GM04503 (cell line): ENCODE measurements at places on chromosomes 1 and 21.

DNA sequence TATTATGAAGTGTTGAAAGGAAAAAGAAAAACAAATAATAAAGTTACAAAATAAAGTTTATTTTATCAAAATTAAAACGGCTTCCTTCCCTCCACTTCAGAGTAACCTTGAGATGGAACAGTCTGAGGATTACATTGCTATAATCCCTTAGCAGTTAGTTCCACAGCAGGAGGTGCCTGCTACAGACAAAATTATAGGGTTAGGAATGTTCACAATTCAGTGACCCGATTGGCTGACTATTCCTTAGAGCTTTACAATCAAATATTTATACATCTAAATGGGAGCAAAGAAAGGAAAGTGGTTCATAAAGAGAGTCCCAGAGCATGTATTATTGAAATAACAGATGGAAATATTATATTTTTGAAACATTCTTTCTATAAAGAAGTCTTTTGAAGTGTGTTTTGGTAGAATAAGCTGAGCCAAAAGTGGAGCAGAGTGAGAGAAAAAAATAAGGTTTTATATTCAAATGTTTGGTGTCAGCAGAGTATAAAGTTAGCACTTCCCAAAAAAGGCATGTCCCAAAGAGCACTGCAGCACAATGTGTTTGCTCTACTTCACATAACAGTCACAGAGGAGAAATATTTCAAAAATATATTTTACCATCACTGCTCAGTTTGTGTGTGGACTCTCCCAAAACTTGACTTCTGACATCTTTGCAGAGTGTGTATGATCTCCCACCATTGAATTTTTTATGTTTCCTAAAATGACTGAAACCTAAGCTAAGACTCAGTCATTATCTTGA is 71.4 kb upstream of the GORAB start:
- DNase-seq: no peak

- peak; percentile 58 for DNase-seq
Measured at GRCh38 chr1:63124666-63125191, 197.6 kb upstream of the FOXD3 start.

GRCh38 chr1:227155688-227156087 is 162.6 kb downstream of the CDC42BPA start:
- DNase-seq: no peak

DNA sequence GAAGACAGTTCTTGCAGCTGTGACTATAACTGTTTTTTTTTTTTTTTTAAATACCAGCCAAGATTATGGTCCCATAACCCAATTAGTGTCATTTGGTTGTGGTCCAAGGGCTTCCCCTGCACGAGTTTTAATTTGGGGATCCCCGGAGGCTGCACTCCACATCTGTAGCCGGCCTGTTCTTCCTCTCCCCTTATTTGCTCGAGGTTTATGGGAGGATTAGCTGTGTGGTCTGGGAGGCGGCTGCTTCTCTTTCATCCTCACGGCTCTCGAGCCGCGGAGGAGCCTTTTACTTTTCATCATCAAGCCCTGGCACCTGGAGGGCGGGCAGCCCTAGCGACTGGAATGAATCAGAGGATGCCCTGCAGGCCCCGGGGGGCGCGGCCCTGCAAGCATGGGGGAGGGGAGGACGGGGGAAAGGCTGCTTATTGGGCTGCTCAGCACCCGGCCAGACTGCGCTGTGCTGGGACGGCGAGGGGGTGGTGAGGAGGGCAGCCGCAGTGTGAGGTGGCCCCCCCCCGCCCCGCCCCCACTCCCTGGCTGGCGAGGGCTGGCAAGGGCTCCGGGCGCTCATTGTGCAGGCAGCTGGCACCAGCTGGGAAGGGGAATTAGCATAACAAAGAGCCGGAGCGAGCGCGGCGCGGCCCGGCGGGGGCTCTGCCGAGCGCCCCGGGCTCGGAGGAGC is 18.5 kb downstream of the SERTAD4 start:
- DNase-seq: no peak

- DNase-seq: no peak
Measured at GRCh38 chr1:211281320-211282022, 22.3 kb downstream of the RCOR3 start.

GRCh38 chr1:56216218-56216617 is 363.1 kb downstream of the PLPP3 start:
- no peak for DNase-seq
